T follicular helper cell (primary cell): ENCODE measurements at places on chromosomes 4 and X.
A peak's percentile ranks its signal among the peaks of the same experiment; 100 is the strongest.

GRCh38 chr4:177339477-177340374 is 30.1 kb downstream of the NEIL3 start:
- DNase-seq, result no peak

- no peak for DNase-seq
Measured at GRCh38 chr4:72313121-72313520, 255.9 kb downstream of the ADAMTS3 start.

DNA sequence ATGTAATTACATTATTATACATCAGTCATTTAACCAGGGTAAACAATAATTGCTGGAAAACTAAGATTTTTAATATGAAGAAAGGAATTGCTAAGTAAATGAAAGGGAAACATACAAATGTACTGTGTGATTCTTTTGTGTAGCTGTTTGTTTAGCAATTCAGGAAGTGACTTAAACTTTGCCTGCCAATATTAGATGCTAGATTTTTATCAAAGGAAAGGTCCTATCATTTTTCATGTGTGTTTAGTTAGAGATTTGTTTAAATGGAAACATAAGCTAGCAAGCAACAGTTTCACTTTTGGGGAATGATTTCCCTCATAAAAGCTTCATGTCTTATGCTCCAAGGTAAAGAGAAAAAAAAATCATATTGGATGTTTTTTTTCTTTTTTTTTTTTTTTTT is 95.1 kb upstream of the LIMCH1 start:
- DNase-seq, result no peak

- DNase-seq, result no peak
Measured at GRCh38 chr4:38957261-38957815, 74.9 kb downstream of the TMEM156 start.

DNA sequence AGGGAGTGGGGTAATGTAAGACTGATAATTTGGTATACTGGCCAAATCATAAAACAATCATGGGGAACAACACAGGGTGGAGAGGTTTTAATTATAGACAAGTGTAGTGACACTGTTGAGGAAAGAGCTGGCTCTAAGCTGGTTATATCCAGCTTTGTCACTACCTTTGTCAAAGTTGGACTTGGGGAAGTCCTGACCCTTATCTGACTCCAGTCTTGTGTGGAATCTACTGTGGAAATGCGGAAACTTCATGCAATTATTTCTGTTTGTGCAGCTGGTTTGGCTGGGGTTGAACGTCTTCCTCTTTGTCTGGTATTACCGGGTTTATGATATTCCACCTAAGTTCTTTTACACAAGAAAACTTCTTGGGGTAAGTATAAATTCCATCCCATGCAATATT is 2.0 kb downstream of the CYBB start:
- no peak for DNase-seq

DNA sequence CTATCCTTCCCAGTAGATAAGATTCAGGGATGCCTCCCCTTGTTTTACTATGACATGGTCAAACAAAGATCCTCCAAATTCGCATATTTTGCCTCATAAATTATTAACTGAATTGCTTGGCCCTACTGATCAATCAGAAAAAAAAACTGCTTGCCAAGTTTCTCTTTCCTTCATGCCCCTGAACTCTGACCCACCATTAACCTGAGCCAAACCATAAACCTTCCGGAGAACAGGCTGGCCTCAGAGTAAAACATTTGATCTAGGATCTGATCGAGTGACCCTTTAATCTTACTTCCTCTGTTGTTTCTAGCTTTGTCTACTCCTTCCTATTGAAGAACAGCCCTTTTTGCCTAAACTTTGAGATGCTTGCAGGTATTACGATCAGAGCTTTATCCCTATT is 209.7 kb upstream of the FAM47A start:
- DNase-seq, result no peak

GRCh38 chr4:158667651-158668198 is 4.0 kb downstream of the C4orf46 start:
- no peak for DNase-seq

- DNase-seq, result no peak
Measured at GRCh38 chr4:80393246-80393969, 57.9 kb downstream of the CFAP299 start.

DNA sequence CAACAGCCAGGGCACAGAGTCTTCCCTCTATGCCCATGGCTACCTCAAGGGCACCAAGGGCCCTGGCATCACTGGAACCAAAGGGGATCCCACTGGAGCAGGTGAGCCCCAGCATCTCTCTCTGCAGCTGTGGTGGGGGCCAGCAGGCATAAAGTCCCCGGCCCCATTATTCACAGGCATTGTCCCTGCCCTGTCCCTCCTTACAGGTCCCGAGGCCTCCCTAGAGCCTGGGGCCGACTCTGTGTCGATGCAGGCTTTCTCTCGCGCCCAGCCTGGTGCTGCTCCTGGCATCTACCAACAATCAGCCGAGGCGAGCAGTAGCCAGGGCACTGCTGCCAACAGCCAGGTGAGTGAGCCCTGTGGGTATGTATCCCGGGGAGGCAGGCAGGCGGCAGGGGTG is 12.3 kb upstream of the UBA1 start:
- DNase-seq, result no peak

GRCh38 chrX:71439896-71440295 is 73.7 kb downstream of the TAF1 start:
- DNase-seq, result no peak

- no peak for DNase-seq
Measured at GRCh38 chrX:120244395-120244734, 6.2 kb upstream of the ZBTB33 start.

DNA sequence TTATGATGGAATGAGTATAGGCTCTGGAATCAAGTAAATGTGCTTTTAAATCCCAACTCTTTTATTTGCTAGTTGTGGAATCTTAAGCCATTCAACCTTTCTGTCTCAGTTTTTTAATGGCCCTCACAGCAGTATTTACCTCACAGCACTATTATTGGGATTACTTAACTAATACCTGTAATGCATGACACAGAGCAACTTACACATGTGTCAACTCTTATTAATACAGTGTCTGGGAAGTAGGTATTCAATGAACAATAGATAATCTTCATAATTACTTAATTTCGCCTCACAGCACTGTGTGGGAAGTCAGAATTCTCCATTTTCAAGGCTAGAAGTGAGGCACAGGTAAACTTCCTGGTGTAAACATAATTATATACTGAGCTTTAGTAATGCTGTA is 149.7 kb upstream of the NUDT6 start:
- DNase-seq, result no peak

DNA sequence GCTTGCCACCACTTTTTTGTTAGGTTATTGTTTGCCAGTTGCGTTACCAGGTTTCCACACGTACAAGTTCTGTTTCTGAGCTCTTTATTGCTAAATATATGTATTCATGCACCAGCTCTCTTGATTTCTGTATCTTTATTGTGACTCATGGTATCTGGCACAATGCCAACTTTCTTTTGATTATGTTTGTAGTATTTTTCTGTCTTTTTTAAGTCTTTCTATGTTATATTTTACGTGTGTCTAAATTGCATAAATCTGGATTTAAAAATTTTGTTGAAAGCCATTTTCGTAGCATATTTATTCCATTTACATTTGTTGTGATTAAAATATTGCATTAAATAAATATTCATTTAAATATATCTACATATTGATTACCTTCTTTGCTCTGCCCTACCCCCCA is 73.8 kb downstream of the KDM6A start:
- no peak for DNase-seq

DNA sequence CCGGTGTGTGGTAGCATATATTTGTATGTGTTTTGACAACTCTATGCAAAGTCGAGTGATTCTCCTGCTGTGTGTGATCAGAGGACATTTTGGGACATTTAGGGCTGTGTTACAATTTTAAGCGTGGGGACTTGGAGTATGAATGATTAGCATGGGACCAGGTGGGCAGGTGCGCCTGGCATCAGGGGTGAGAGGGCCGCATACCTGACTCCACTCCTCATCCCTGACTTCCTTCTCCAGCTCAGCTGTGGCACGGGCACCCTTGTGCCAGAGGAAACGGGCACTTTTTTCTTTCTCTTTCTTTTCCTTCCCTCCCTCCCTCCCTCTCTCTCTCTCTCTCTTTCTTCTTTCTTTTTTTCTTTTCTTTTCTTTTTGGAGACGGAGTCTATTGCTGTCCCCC is 15.7 kb upstream of the PLCXD1 start:
- DNase-seq, result no peak

DNA sequence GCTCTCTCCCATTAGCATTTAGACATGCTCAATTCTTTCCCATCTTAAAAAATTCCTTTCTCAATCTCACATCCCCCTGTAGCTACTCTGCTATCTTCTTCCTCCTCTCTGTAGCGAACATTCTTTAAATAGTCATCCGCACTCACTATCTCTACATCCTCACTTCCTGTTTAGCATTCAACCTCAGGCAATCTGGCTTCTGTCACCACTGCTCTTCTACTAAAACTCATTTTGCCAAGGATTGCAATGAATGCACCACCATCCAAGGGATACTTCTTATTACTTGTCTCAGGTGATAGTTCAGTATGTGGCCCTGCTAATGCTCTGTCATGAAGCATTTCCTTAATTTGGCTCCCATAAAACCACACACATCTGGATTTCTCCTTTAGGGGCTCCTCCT is 10.9 kb upstream of the TET2 start:
- DNase-seq, result no peak

DNA sequence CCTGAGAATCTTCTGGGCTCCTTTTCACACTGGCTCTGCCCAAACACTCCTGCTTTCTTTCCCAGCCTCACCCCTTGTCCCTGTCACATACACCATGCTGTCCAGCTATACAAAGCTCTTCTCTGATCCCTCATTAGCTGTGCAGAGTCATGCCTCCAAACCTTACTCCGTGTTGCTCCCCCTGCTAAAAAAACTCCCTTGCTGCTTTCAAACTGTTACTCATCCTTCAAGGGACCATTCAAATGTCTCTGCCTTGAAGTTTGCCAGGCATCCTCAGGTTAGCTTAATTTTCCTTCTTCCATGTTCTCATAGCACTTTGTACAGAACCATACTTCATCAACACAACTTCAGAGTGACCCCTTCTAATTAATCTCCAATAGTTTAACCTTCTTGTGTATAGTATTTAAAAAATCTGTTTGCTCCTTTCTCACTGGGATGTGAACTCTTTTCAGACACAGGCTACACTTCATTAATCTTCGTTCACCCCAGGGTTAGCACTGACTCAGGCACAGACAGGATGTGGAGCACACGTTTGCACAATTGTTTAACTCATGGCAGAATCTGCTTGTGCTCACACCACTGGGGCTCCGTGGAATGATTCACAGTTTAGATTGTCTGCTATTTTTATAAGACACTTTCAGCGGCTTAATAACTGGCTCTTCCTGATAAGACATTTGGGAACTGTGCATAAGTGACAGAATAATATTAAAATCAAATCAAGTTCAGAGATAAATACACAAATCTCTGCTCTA is 21.4 kb upstream of the SEL1L3 start:
- DNase-seq, result no peak

- no peak for DNase-seq
Measured at GRCh38 chrX:109793191-109793590, 60.1 kb upstream of the ACSL4 start.

- DNase-seq, result no peak
Measured at GRCh38 chr4:80610845-80611677, 275.5 kb downstream of the CFAP299 start.

- DNase-seq, result no peak
Measured at GRCh38 chr4:145216535-145216934, 36.1 kb upstream of the OTUD4 start.

DNA sequence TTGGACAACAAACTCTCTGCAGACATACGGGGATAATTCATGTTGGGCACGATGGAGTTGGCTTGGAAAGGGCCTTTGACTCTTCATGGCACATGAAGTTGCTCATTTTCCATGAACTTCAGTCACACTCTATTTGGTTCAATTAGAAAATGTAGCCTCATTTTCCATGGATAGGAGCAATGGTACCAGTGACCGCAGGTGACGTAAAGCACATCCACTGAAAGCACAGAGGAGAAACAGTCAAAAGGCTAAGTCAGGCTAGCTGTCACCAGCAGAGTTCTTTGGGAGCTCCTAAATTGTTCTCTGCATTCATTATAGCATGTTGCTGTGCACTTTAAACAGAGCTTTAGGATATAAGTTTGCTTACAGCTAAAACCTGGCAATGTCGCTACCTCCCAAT is 39.9 kb upstream of the MAP3K15 start:
- no peak for DNase-seq

GRCh38 chrX:25198891-25199290 is 183.1 kb upstream of the ARX start:
- DNase-seq, result no peak

DNA sequence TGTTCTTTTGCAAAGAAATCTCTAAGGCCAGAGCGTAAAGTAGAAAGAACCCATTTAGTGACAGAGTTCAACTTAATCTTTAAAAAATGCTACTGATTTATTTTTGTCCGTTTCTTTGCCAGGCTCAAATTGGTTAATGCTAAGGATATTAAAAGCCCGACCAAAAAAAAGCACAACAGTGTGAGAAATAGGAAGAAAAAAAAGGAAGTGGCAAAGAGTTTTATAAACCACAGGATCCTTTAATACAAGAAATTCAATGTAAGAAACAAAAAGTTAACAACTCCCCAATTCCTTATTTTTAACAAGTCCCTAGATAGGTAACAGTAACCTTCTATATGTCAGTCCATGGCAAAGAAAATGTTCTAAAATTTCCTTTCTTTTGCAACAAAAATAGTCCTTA is 480.4 kb downstream of the ACTRT1 start:
- no peak for DNase-seq

- DNase-seq, result peak; percentile 53
Measured at GRCh38 chr4:145179281-145179860, 1.0 kb downstream of the OTUD4 start.

DNA sequence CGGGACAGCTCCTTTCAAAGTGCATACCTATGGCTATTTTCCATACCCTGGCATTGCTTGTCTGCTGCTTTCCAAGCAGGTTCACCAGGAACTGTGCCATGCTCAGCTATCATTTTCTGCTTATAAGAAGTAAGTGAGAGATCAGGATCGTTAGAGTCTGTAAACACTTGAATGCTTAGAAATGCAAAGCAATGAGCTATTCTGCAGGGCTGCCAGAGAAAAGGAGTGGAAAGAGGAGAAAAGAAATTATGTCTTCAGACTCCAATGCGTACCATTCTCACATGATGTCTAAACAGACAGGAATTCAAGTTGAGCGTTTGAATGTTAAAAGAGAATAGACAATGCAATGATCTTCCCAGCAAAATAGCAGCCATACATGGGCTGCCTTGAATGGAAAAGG is 245.5 kb upstream of the SLC7A11 start:
- no peak for DNase-seq

DNA sequence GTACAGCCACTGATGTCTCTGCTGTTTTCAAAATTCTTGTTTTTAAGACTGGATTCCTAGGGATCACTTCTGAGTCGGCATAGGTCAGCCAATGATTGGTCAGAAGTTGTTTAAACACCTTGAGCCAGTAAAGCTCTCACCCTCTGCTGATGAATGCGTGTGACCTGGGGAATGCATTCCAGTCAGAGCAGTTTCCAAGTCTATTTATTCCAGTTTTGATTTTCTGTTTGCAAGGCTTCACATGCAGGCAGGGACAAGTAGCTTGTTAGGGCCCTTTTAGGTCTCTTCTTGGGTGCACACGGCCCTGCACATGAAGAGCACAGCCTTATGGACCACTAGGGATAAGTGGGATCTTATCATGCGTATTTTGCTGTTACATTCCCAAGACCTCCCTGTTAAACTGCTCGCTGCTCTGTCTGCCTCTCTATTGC is 47.0 kb downstream of the KLHL15 start:
- no peak for DNase-seq
